Activated naive CD8-positive, alpha-beta T cell treated with anti-CD3 and anti-CD28 coated beads for 36 hours (primary cell): ENCODE measurements at places on chromosomes 1 and 21.

GRCh38 chr21:37474342-37474741 lies 107.8 kb downstream of the DYRK1A start:
- DNase-seq, result no peak

- no peak for DNase-seq
Measured at GRCh38 chr1:42086146-42086545, 67.1 kb upstream of the GUCA2B start.

DNA sequence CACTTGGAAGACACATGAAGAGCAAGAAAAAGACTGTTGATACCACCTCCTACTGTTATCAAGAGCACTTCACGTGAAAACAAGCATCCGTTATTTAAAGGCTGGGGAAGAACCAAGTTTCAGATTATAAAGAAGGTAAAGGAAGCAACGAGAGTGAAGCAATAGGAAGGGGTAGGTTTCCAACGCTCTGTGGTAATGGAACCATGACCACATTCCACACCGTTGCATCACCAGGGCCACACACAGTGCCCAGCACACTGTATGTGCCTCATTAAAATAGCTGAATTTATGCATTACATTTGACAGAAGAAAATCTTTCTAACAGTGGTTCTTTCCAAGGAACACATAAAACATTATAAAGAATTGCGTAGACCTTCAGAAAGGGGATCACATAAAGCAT lies 435.8 kb downstream of the MRPL39 start:
- DNase-seq, result no peak

DNA sequence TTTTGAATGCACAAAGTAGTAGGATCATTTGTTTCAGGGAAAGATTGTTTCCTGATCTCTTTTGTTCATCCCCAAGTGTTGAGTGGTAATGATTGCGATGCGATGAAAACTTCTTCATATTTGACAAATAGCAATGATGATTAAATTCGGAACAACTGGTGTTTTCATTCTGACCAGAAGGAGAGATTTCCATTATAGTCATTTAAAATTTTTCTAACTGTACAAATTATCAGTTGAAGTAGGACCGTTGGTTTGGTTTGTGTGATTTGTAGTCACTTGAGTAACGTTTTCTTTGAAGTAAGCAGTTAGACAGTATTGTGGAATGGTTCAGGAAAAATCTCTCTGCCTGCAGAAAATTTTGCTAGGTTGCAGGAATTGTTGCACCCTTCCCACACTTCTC lies 5.9 kb downstream of the NFYC start:
- no peak for DNase-seq

GRCh38 chr1:16978567-16979474 lies 1.6 kb downstream of the MFAP2 start:
- DNase-seq, result no peak
